ENCODE measurements at places on chromosomes 12 and 14.

DNA sequence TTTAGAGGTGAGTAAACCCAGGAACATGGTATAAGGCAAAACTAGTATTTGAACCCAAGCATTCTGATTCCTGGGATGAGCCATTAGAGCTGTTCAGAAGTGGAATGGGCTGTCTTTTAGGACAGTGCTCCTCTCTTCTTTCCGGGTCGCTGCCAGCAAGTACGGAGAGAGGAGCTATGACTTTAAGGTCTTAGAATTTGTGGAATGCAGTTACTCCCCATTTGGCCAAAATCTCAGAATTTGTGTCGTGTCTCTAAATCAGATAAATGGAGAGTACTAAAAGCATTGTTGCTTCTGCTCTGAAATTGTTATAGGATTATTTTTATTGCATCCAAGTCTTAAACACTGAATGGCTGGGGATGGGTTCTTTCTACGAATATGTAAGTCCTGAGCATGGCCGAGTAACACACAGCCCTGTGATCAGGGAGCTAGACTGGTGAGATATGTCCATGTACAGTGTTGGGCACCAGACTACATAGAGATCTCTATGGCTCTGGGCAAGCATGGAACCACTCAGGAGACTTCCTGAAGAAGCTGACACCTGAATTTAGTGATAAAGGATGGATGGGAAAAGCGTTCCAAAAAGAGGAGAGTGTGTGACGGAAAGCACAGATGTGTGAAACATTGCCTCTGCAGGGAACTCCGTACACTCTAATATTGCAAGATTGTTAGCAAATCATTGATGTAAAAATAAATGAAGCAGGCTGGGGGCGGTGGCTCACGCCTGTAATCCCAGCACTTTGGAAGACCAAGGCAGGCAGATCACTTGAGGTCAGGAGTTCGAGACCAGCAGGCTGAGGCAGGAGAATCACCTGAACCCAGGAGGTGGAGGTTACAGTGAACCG is 184.7 kb downstream of the SRGAP1 start:
- no peak for DNase-seq
- H3K27ac ChIP-seq = peak overlapping the region; percentile 24
- H3K36me3 ChIP-seq = peaks cover 2% of the 10 kb centered on the region
- no peak overlapping the region for H3K4me3 ChIP-seq
- peaks cover 11% of the 10 kb centered on the region for H3K4me1 ChIP-seq

- no peaks in the 10 kb centered on the region for H3K27me3 ChIP-seq
- DNase-seq = peak; percentile 9
- H3K4me3 ChIP-seq = no peak overlapping the region
- no peaks in the 10 kb centered on the region for H3K4me1 ChIP-seq
- no peaks in the 10 kb centered on the region for H3K36me3 ChIP-seq
Measured at GRCh38 chr12:114186241-114187002, 219.5 kb downstream of the TBX5 start.

GRCh38 chr12:122161682-122162081 is 12.3 kb downstream of the IL31 start:
- H3K27ac ChIP-seq = no peak overlapping the region
- no peaks in the 10 kb centered on the region for H3K36me3 ChIP-seq
- DNase-seq = no peak

- peak; percentile 80 for DNase-seq
- H3K36me3 ChIP-seq = no peaks in the 10 kb centered on the region
- H3K27me3 ChIP-seq = peaks cover 36% of the 10 kb centered on the region
- H3K4me1 ChIP-seq = peaks cover 4% of the 10 kb centered on the region
- peak within 1 kb of the TSS; percentile 60 for H3K4me3 ChIP-seq
Measured at GRCh38 chr12:64824500-64825142, at the start of gene TBC1D30. Gene TBC1D30 (plus strand): TSS chr12:64824647. CDS start chr12:64824880, 233 bp downstream.

GRCh38 chr14:69501423-69501838 is 16.9 kb downstream of the PLEKHD1 start:
- peak overlapping the region; percentile 50 for H3K27ac ChIP-seq
- no peak overlapping the region for H3K4me3 ChIP-seq
- no peaks in the 10 kb centered on the region for H3K27me3 ChIP-seq
- no peaks in the 10 kb centered on the region for H3K36me3 ChIP-seq
- no peaks in the 10 kb centered on the region for H3K4me1 ChIP-seq

DNA sequence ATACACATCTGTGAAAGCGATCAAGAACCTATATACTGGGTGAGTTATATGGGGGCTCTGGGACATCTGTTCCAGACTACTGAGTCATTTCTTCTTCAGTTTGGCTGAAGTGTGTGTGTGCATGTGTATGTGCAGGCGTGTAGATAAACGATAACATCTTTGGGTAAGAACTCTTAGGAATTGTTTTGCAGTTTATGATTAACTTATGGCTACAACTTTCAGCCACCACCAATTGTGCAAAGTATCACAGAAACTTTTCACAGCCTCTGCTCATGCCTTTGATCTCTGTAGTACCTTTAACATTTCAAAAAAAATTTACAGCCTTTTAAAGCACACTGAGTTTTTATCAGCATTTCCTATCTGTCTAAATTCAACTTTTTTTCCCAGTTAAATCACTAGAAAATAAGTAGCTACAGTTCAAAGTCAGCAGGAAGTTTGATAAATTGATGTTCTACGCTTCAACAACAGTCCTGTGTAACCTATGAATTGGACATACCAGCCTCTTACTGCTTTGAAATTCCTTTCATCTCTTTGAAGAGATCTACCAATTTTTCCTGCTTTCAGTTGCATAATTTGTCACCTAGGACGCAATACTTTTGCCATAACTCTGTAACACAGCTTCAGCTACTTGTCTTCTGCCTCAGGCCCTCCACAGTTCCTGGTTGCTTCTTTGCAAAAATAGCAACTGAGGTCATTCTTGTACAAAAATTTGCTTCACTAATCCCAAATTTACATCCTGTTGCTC is 43.0 kb downstream of the PPM1H start:
- no peaks in the 10 kb centered on the region for H3K4me1 ChIP-seq
- DNase-seq = no peak
- no peak overlapping the region for H3K4me3 ChIP-seq
- H3K36me3 ChIP-seq = no peaks in the 10 kb centered on the region

- no peak for DNase-seq
- no peaks in the 10 kb centered on the region for H3K27me3 ChIP-seq
- no peaks in the 10 kb centered on the region for H3K4me1 ChIP-seq
- no peak overlapping the region for H3K4me3 ChIP-seq
- no peaks in the 10 kb centered on the region for H3K36me3 ChIP-seq
Measured at GRCh38 chr12:128829861-128830504, 6.2 kb upstream of the SLC15A4 start.

GRCh38 chr14:36655963-36656686 is 5.5 kb upstream of the PAX9 start:
- H3K27me3 ChIP-seq = peaks cover 87% of the 10 kb centered on the region
- H3K36me3 ChIP-seq = no peaks in the 10 kb centered on the region
- peak overlapping the region; percentile 23 for H3K4me3 ChIP-seq
- peak; percentile 66 for DNase-seq
- H3K27ac ChIP-seq = no peak overlapping the region

- H3K36me3 ChIP-seq = no peaks in the 10 kb centered on the region
- no peaks in the 10 kb centered on the region for H3K27me3 ChIP-seq
- DNase-seq = no peak
- no peak overlapping the region for H3K27ac ChIP-seq
- H3K4me3 ChIP-seq = no peak overlapping the region
- H3K4me1 ChIP-seq = no peaks in the 10 kb centered on the region
Measured at GRCh38 chr12:82682851-82683261, 3.9 kb upstream of the TMTC2 start.

DNA sequence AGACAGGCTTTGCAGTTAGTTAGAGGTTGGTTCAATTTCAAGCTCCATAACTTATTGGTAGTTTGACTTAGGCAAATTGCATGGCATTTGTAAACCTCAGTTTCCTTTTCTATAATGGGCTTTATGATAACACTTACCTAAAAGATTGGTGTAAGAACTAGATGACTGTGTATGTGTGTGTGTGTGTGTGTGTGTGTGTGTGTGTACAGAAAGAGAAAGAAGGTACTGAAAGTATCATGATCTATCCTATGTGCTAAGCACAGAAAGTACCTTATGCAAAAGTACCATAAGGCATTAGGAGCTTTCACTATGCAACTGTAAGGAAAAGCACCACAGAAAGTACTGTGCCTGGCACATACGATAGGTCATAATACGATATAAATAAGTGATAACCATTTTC is 304.3 kb upstream of the KITLG start:
- H3K27ac ChIP-seq = no peak overlapping the region
- H3K36me3 ChIP-seq = no peaks in the 10 kb centered on the region
- no peaks in the 10 kb centered on the region for H3K4me1 ChIP-seq
- no peaks in the 10 kb centered on the region for H3K27me3 ChIP-seq
- no peak overlapping the region for H3K4me3 ChIP-seq

DNA sequence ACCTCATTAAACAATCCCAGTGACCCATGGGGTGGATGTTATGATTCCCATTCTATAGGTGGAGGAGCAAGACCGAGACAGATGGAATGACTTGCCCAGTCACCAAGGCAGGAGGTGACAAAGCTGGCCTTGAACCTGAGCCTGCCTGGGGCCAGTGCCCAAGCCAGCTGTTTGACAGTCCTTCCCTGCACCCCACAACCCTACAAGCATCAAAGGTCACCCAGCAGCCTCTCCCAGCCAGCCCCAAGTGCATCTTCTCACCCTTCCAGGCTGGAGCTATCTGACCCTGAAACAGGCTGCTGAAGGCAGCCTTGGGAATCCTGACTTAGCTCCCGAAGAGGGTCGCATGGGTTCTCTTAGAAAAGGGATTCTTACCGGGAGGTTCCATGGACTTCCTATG is 20.3 kb downstream of the MMAB start:
- H3K4me1 ChIP-seq = no peaks in the 10 kb centered on the region
- no peak overlapping the region for H3K27ac ChIP-seq
- H3K4me3 ChIP-seq = no peak overlapping the region
- H3K27me3 ChIP-seq = no peaks in the 10 kb centered on the region
- no peaks in the 10 kb centered on the region for H3K36me3 ChIP-seq

- no peak for DNase-seq
- H3K27me3 ChIP-seq = peaks cover 5% of the 10 kb centered on the region
- no peak overlapping the region for H3K27ac ChIP-seq
- H3K4me1 ChIP-seq = no peaks in the 10 kb centered on the region
- H3K36me3 ChIP-seq = no peaks in the 10 kb centered on the region
Measured at GRCh38 chr14:54050759-54051158, 94.1 kb upstream of the BMP4 start.

- no peaks in the 10 kb centered on the region for H3K36me3 ChIP-seq
- H3K4me1 ChIP-seq = no peaks in the 10 kb centered on the region
- no peak for DNase-seq
- no peak overlapping the region for H3K27ac ChIP-seq
- no peaks in the 10 kb centered on the region for H3K27me3 ChIP-seq
Measured at GRCh38 chr14:67735336-67736147, 33.9 kb downstream of the RDH12 start.

GRCh38 chr12:63862187-63862968 is 17.9 kb downstream of the SRGAP1 start:
- no peaks in the 10 kb centered on the region for H3K36me3 ChIP-seq
- peaks cover 24% of the 10 kb centered on the region for H3K4me1 ChIP-seq
- no peaks in the 10 kb centered on the region for H3K27me3 ChIP-seq
- DNase-seq = no peak

DNA sequence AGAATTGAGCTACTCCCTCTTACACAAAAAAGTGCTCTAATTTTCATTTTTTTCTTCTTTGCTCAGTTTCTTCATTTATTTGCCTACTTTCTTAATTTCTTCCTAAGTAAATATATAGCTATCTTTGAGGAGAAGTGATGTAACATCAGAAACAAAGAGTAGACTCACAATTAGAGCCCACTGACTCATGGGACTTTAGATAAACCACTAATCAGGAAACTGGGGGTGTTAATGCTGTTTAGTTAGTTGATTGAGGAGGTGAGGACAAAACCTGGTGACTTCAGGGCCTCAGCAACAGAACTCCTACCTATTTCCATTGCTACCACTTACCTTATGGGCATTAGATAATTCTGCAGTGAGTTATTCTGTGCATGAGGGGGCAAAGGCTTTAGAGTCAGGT is 151.7 kb downstream of the MON2 start:
- no peak overlapping the region for H3K4me3 ChIP-seq
- no peaks in the 10 kb centered on the region for H3K36me3 ChIP-seq
- no peak for DNase-seq

- no peak for DNase-seq
- H3K27me3 ChIP-seq = no peaks in the 10 kb centered on the region
Measured at GRCh38 chr12:45235087-45236025, 19.5 kb downstream of the ANO6 start.

- H3K27me3 ChIP-seq = no peaks in the 10 kb centered on the region
- no peaks in the 10 kb centered on the region for H3K4me1 ChIP-seq
- no peak within 1 kb of the TSS for H3K4me3 ChIP-seq
- H3K27ac ChIP-seq = no peak within 1 kb of the TSS
- no peaks in the 10 kb centered on the region for H3K36me3 ChIP-seq
Measured at GRCh38 chr12:8455727-8456360, at the start of gene CLEC6A. Gene CLEC6A (plus strand): TSS chr12:8455962. CDS start chr12:8456112, 150 bp downstream.
